Activated CD4-positive, alpha-beta memory T cell treated with anti-CD3 and anti-CD28 coated beads for 36 hours (primary cell): ENCODE measurements at places on chromosomes 3 and 15. TPM values are rescaled to one million over a fixed set of nuclear protein-coding genes. Genes with fewer than 3 reads are reported as not detected.

GRCh38 chr15:76968306-76968705, 26.6 kb upstream of the PSTPIP1 start:
- DNase-seq, result no peak
- no peaks in the 10 kb centered on the region for H3K36me3 ChIP-seq
- no peaks in the 10 kb centered on the region for H3K4me1 ChIP-seq
- no peak overlapping the region for H3K4me3 ChIP-seq
- H3K27me3 ChIP-seq, result peaks cover 4% of the 10 kb centered on the region

PYGO1 gene
- not detected for total RNA-seq

DNA sequence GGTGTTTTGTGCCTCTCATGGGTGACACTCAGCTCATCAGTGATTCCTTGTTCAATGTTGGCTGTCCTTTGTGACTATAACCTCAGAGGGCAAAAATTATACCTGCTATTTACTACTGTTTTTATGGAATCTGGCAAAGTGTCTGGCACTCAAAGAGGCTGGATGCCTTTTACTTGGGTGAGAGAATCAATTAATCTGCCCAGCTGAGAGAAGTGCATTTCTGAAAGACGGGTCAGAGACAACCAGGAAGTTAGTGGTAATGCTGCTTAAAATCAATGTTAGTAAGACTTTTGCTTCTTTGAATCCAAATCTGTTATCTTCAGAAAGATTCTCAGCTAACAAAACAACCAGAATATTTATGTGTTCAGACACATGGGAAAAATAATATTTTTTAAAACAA, 436.2 kb upstream of the SUCLG2 start:
- no peaks in the 10 kb centered on the region for H3K27me3 ChIP-seq
- DNase-seq, result no peak
- H3K27ac ChIP-seq, result no peak overlapping the region
- H3K4me3 ChIP-seq, result no peak overlapping the region
- H3K36me3 ChIP-seq, result no peaks in the 10 kb centered on the region
- peaks cover 57% of the 10 kb centered on the region for H3K4me1 ChIP-seq

DNA sequence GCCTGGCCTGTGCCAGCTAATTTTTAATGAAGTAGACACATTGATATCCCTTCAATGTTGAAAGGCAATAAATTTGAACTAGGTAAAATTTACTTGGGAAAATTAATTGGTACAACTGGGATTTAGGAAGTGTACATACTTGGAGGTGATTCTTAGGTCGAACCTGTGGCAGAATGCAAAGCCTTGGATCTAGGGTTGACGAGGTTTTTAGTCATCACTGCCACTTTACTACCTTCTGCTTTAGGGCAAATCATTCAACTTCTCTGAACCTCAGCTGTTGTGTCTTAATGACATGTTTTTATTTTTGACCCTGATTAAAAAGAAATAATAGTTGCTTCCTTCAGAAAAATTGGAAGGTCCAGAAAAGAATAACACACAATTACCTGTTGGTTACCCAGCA, 2.5 kb downstream of the APPL1 start:
- peaks cover 1% of the 10 kb centered on the region for H3K36me3 ChIP-seq
- H3K27me3 ChIP-seq, result no peaks in the 10 kb centered on the region
- no peak overlapping the region for H3K4me3 ChIP-seq
- H3K27ac ChIP-seq, result no peak overlapping the region
- DNase-seq, result no peak
